ENCODE measurements at places on chromosomes 12 and 14. TPM values are rescaled to one million over a fixed set of nuclear protein-coding genes. Genes with fewer than 3 reads are reported as not detected.

DNA sequence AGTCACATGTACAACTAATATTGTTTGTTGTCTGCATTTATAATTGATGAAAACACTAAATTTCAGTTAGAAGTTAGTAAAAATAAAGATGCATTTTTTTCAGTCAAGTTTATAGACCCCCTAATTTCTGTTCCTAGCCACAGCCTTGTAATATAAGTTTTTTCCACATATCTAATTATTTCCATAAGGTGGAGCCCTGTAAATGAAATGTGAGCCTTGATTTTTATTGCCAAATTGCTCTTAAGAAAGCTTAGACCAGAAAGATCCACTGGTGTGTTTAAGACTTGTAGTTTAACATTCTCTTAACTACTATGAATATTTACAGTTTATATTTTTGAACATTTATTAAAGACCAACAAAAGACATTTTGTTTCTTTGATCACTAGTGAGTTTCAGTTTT lies 322.1 kb upstream of the RGS6 start:
- DNase-seq = no peak

- no peak for DNase-seq
Observed at GRCh38 chr14:99820702-99821331, 27.6 kb downstream of the EML1 start.

- no peak for DNase-seq
Observed at GRCh38 chr14:71231521-71232393, 324.5 kb downstream of the PCNX1 start.

DNA sequence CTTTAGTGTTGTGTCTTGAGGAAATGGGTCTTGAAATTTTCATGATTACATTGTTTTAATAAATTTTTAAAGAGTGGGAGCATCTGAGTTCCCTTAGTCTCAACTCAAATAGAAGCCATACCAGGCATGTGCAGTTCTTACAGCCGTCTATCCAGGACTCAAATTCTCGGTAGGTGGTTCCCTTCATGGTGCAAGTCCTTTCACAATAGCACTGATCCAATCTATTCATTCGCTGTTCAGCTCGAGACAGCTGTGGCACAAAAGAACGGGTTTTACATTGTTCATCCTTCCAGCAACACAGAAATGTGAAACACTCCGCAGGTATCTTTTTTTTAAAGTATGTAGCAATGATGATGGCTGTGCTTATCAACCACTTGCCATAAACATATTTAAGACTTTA lies 100.2 kb downstream of the NELL2 start:
- no peak for DNase-seq

GRCh38 chr14:65533736-65534404 lies 121.3 kb downstream of the FUT8 start:
- DNase-seq = no peak

ZNF891 gene
- total RNA-seq = 4.6 TPM

Data from sigmoid colon (tissue), 7 donors.